ENCODE measurements at places on chromosomes 16 and 17.

DNA sequence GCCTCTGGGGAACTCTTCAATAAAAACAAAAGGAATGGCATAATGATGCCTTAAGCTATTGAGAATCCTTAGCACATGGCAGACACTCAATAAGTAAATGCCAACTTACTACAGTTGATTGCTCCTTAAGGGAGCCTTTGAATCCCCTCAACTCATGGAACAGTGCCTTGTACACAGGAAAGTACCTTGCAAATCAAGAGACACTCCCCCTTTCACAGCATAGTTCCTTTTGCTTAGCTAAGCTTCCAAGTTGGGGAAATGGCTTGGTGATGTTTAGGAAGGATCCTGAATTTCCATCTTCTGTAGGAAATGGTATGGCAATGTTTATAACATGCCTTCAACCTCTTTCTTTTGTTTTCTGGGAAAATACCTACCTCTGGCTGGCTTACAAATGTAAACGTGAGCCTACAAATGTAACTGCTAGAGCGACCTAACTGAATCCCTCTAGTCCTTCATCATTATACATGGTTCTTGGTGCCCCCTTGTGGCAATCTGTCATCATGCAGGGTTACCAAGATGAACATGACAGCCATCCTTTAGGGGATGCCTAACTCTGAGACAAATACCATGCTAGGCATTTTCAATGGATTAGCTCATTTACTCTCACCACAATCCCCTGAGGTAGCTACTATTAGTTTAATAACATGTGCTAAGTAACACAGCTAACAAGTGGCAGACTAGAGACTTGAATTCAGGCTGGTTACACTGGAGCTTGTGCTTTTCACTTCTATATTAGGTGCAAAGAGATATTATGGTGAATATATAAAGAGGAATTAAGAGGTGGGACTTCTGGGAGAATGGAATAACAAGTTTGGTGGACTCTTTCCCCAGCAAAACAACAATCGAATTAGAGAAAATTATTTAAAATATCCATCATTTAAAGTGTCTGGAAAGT is 65.0 kb downstream of the MMD start:
- DNase-seq, result peak; percentile 62

GRCh38 chr16:62829607-62830006 is 793.4 kb upstream of the CDH8 start:
- DNase-seq, result no peak

DNA sequence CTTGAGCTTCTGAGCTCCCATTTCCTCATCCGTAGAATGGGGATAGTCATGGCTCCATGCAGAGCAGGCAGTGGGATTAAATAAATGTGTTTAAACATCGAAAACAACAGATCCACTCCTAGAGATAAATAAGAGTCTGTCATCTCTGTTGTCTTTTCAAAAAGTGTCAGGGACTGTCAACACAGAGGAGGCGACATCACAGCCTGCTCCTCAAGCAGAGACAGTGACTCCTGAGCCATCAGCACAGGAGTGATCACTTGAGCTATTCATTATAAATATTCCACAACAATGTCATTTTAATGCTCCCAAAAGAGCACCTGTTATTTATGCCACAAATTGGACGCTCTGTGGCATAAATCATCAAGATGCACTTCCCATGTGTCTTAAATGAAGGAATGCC is 605.6 kb upstream of the CDH5 start:
- no peak for DNase-seq

GRCh38 chr16:54930869-54931119 is 129 bp downstream of the IRX5 start:
- no peak for DNase-seq

- no peak for DNase-seq
Measured at GRCh38 chr16:49964973-49965372, 60.1 kb upstream of the CNEP1R1 start.

- DNase-seq, result peak; percentile 50
Measured at GRCh38 chr17:48177816-48178215, 70.2 kb downstream of the SNX11 start.

DNA sequence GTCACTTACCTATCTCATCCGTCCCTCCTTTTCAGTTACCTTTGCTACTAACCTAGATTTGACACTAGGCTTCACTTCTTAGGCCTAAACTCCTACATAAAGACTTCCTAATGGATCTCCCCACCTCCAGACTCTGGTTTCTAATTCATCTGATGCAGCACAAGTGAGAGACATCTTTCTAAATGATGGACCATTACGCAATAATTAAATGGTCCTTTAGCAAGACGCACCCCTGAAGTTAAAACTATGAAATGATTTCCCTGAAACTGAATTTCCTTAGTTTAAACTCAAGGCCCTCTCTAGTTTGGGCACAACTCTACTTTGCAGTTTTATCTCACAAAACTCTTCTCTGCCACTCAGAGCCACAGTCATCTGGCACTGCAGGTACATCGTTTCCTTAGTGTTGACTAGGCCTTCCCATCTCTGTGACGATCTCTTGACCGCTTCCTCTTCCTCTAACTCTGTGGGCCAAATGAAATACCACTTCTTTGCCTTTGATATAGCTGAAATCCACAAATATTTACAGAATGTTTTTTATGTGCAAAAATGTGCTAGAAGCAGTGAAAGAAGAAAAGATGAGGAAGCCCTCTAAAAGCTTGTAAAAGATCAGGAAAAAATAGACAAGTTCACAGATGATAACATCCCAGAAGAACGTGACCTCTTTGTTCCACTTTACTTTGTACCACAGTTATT is 3.3 kb downstream of the SYNRG start:
- no peak for DNase-seq

Measured in RPMI7951 (cell line).